ENCODE measurements at places on chromosomes 3 and 15. TPM values are rescaled to one million over a fixed set of nuclear protein-coding genes. Genes with fewer than 3 reads are reported as not detected.

DNA sequence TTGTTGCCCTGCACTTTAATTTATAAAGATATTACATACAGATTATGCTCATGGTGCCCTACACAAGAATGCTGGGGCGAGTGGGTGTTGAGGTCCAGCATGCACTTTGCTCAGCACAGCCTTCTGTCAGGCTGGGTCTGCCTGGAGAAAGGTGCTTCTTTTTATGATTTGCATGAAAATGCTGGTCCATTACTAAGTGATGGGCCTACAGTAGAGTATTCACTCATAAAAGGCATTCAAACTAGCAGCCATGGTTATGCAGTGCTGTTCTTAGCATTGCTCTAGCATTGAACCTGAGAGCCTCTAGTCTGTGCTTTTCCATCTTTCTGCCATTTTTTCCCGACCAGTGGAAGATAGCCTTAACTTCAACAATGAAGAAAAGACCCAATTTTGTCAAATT is 12.3 kb downstream of the LNP1 start:
- H3K4me3 ChIP-seq, result no peak overlapping the region
- no peaks in the 10 kb centered on the region for H3K27me3 ChIP-seq
- no peak overlapping the region for H3K27ac ChIP-seq
- peaks cover 37% of the 10 kb centered on the region for H3K36me3 ChIP-seq
- no peak for DNase-seq
- no peaks in the 10 kb centered on the region for H3K4me1 ChIP-seq

DNA sequence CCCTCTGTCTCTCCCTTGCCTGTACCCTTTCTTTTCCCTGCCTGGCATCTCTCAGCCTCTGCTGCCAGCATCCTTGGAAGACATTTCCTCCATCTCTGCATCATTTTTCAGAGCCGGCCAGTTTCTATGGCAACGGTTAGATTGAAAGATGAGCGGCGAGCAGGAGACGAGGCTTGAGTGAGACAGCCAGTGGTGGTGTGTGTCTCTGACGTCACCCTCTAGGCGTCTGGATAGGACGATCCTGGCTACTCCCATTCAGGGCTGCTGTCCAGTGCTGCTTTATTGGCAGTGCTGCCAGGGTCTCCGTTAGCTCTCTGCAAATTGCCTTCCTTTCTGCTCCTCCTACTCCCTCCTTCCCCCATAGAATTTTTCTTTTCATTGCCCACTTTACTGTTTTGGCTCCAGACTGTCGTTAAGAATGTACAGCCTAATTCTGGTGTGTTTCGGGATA is 57.9 kb downstream of the TRAK1 start:
- H3K27me3 ChIP-seq, result no peaks in the 10 kb centered on the region
- no peaks in the 10 kb centered on the region for H3K36me3 ChIP-seq
- no peak overlapping the region for H3K27ac ChIP-seq
- no peak for DNase-seq

Gene ROPN1
- total RNA-seq, result not detected

Gene BTLA
- total RNA-seq, result 73.4 TPM

Gene ACSBG1
- total RNA-seq, result not detected

- H3K36me3 ChIP-seq, result no peaks in the 10 kb centered on the region
- H3K4me1 ChIP-seq, result no peaks in the 10 kb centered on the region
- H3K27me3 ChIP-seq, result no peaks in the 10 kb centered on the region
- H3K27ac ChIP-seq, result no peak overlapping the region
- DNase-seq, result no peak
- H3K4me3 ChIP-seq, result no peak overlapping the region
Observed at GRCh38 chr15:39890621-39891020, 29.4 kb downstream of the GPR176 start.

Gene CD86
- not detected for total RNA-seq

Gene RYR3
- not detected for total RNA-seq

Gene MCTP2
- 33.7 TPM for total RNA-seq

- DNase-seq, result no peak
- H3K4me1 ChIP-seq, result peaks cover 6% of the 10 kb centered on the region
- no peak overlapping the region for H3K27ac ChIP-seq
- no peak overlapping the region for H3K4me3 ChIP-seq
Observed at GRCh38 chr3:107797586-107797985, 274.8 kb downstream of the BBX start.

Gene CYB561D2
- 11.0 TPM for total RNA-seq

Measured in activated naive CD4-positive, alpha-beta T cell treated with anti-CD3 and anti-CD28 coated beads for 36 hours (primary cell).